NCI-H774 (cell line): ENCODE measurements at places on chromosomes 6 and 20.
A peak's percentile ranks its signal among the peaks of the same experiment; 100 is the strongest.

DNA sequence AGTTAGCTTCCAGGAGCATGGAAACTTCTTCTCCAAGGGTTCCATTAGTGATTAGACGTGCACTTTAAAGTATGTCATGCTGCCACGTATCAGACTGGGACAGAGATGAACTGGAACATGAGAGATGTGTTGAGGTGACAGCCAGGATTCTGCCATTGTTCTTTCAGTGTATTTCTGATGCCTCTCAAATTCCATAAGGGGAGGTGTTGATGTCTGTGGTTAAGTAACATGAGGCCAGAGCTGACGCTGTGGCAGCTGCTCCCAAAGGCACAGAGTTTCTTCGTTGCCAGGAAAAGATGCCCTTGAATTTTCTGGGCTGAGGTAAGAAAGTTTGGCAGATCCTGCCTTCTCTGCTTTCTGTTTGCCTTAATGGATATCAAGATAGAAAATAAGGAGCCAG is 63.5 kb downstream of the TRMT6 start:
- DNase-seq: no peak

DNA sequence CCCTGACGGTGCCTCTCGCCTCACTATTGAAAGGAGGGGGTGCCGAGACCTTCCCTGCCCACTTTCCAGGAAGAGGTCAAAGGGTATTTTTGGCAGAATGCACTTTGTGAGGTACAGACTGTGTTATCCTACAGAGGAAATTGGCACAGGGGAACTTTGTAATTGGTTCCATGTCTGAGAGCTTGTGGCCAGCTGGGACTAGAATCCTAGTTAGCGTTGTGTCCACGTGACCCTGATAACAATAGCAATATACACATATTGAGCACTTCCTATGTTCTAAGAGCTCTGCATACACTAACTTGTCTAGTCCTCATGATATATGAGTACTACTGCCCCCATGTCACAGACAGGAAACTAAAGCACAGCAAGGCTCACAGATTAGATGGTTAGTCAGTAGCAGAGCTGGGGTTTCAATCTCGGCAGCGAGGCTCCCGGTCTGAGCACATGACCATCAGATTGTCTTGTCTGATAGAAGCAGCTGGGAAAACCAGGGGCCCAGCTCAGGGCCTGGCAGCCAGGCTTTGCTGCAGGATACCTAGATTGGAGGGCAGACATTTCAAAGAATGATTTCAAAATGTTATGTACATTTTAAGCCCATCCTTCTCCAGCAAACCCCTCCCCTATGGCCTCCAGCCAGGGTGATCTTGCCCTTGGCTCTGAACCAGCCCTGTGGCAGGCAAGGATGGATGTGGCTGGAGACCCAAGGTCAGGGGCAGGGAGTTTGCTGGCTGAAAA is 1.4 kb downstream of the MAPK13 start:
- DNase-seq: peak; percentile 72

GRCh38 chr20:24425523-24426135 is 43.8 kb upstream of the SYNDIG1 start:
- no peak for DNase-seq

GRCh38 chr6:33412140-33413009 is 1.6 kb downstream of the PHF1 start:
- DNase-seq: no peak

GRCh38 chr6:119241111-119241465 is 108.5 kb downstream of the MAN1A1 start:
- peak; percentile 47 for DNase-seq

GRCh38 chr6:1436334-1437306 is 47.2 kb downstream of the FOXF2 start:
- peak; percentile 16 for DNase-seq

- DNase-seq: no peak
Measured at GRCh38 chr6:40353967-40354452, 233.2 kb downstream of the LRFN2 start.

- DNase-seq: peak; percentile 44
Measured at GRCh38 chr6:134676307-134677281, 273.3 kb downstream of the ALDH8A1 start.

DNA sequence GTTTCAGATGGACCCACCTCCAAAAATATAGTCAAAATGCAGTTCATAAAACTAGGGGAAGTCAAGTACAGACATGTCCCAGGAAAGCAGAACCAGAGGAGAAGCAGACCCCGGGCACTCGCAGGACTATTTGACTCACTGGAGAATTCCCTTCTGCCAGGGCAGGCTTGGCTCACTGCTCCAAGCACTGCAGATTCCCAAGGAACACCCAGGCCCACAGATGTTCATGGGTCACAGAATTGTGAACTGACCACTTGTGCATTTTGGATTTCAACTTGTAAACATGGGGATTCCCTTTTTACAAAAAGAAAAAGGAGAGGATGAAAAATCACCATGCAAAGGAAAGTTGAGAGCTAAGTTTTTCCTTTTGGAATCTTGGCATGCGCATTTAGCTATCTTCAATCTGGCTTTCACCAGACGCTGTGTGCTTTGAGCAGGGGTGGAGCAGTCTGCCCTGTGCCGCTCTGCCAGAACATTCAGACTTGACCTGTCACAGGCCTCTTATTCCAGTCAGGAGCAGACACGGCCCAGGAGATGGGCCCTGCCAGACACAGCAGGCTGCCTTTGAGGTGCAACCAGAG is 237.5 kb upstream of the TAB2 start:
- DNase-seq: no peak

- no peak for DNase-seq
Measured at GRCh38 chr6:5286780-5287179, 25.5 kb downstream of the FARS2 start.

- no peak for DNase-seq
Measured at GRCh38 chr6:162026031-162026430, 701.5 kb downstream of the PRKN start.

DNA sequence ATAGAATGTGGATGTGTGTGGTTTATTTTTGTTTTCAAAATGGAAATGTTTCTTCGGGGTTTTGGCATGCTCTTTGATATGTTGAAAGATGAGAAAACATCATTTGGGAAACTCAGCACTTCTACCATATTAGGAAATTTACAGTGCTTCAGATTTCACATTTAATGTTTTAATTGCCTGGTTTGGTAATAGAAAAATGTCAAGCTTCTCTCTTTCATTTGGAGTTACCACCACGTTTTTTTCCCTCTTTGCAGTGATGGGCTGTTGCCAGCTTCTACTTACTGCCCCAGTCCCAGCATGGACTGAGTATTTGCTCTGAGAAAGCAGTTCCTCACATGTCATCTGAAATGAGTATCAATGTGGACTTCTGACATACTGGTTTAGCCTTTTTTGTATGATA is 267.7 kb downstream of the PRL start:
- no peak for DNase-seq

GRCh38 chr6:89583559-89583958 is 55.0 kb downstream of the LYRM2 start:
- no peak for DNase-seq

DNA sequence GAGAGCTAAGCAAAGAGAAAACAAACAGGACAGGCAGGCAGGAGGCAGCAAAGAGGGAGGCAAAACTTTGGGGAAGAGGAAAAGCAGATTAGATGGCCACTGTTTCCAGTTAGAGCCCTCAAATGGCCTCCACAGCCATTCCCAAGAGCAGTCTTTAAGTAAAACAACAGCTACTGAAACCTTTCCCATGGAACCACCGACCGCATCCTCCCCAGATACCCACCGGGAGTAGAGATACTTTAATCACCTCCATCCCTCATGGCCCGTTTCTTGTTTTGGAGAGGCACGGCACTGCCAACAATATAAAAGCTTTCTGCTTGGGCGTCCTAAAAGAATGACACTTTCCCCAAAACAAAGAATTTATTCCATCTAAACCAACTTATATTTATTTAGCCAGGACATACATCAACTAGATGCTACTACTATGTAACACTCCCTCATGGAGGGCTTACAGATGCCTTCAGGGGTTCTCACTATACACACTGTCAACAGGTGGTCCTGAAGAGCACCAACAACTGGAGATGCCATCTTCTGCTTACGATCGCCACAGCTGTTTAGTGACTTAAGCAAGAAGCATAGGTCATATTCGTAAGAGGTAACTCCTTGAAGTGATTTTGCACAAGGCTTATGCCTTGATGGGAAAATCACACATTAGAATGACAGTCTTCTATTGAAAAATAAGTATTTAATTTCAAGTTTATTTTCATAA is 43.4 kb downstream of the CNKSR3 start:
- no peak for DNase-seq

- DNase-seq: no peak
Measured at GRCh38 chr20:33863440-33864323, 52.5 kb downstream of the CHMP4B start.

- no peak for DNase-seq
Measured at GRCh38 chr6:62640749-62641148, 354.7 kb upstream of the KHDRBS2 start.
